Neural crest cell (in vitro differentiated cells): ENCODE measurements at places on chromosomes 7 and 10. TPM values are rescaled to one million over a fixed set of nuclear protein-coding genes. Genes with fewer than 3 reads are reported as not detected.
A peak's percentile ranks its signal among the peaks of the same experiment; 100 is the strongest.

DNA sequence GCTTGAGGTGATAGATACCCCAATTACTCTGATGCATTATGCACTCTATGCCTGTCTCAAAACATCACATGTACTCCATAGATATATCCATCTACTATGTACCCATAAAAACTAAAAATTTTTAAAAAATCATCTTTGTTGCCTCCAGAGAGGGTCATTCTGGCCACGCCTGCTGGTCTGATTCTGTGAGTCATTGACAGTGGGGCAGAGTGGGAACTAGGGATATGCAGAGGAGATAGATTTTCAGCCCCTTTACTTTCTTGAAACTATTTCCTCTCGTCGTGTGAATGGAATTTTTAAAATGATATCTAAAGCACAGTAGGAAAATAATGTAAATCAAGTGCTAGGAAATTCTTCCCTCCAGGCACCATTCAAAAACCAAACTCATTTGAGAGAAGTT is 715.0 kb upstream of the NRP1 start:
- H3K36me3 ChIP-seq: peaks cover 6% of the 10 kb centered on the region
- no peak overlapping the region for H3K27ac ChIP-seq
- H3K4me3 ChIP-seq: no peak overlapping the region
- DNase-seq: no peak
- H3K4me1 ChIP-seq: peaks cover 23% of the 10 kb centered on the region

TMEM273 gene
- 0.37 TPM in 1 of 2 replicates, not detected in the other for total RNA-seq

- H3K27me3 ChIP-seq: no peaks in the 10 kb centered on the region
- no peak for DNase-seq
- H3K4me3 ChIP-seq: no peak overlapping the region
- H3K27ac ChIP-seq: no peak overlapping the region
- no peaks in the 10 kb centered on the region for H3K36me3 ChIP-seq
- H3K4me1 ChIP-seq: peaks cover 7% of the 10 kb centered on the region
Observed at GRCh38 chr7:26631601-26632000, 232.8 kb downstream of the SKAP2 start.

DNA sequence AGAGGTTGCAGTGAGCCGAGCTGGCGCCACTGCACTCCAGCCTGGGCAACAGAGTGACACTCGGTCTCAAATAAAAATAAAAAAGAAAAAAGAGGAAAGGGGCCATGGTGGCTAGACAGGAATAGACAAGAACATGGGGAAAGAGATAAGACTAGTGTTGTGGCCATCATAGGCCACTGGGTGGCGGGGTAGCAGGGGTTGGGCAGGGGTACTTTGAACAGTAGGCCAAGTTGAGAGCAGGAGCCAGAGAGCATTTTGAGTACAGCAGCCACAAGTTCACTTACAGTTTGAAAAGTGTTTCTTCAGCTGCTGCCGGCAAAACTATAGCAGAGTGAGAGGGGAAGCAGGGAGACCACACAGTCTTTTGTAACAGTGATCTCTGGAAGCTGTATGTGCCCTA is 656.0 kb downstream of the CNTNAP2 start:
- no peaks in the 10 kb centered on the region for H3K36me3 ChIP-seq
- H3K27ac ChIP-seq: no peak overlapping the region
- H3K4me1 ChIP-seq: no peaks in the 10 kb centered on the region
- peak; percentile 10 for DNase-seq
- H3K4me3 ChIP-seq: no peak overlapping the region

DNA sequence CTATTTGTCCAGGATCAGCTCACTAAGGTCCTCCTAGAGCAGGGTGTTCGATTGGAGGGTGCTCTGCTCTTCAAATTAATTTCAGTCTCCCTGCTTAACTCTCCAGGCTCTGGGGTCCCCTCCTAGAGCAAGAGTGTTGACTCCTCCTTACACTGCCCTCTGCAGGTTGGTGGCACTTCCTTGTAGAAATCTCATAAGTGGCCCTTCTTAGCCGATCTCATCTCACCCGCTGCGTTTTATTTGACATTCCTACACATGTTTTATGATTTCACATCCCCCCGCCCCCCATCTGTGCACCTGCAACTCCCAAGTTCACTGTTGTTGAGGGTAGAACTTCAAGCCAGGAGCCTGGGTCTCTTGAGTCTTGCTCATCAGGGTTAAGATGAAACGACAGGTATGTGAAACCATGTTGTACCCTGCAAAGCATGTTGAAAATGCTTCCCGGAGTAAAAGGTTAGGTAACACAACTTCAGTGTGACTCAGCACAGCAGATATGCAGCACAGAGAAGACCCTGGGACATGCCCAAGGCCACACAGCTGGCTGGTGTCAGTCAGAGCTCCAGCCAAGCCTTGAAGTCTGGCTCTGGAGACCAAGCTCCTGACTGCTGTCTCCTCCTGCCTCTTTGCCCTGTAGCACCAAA is 171.2 kb downstream of the PRKAG2 start:
- H3K27ac ChIP-seq: no peak overlapping the region
- H3K4me1 ChIP-seq: peaks cover 12% of the 10 kb centered on the region
- DNase-seq: peak; percentile 31
- H3K36me3 ChIP-seq: peaks cover 5% of the 10 kb centered on the region
- H3K27me3 ChIP-seq: no peaks in the 10 kb centered on the region
- no peak overlapping the region for H3K4me3 ChIP-seq

- H3K4me1 ChIP-seq: peaks cover 9% of the 10 kb centered on the region
- no peaks in the 10 kb centered on the region for H3K27me3 ChIP-seq
- H3K4me3 ChIP-seq: no peak overlapping the region
- peaks cover 2% of the 10 kb centered on the region for H3K36me3 ChIP-seq
Observed at GRCh38 chr7:78587443-78588044, 789.0 kb downstream of the PHTF2 start.

- peaks cover 6% of the 10 kb centered on the region for H3K4me1 ChIP-seq
- no peak overlapping the region for H3K4me3 ChIP-seq
- no peaks in the 10 kb centered on the region for H3K36me3 ChIP-seq
Observed at GRCh38 chr7:139457153-139457946, 26.1 kb downstream of the KLRG2 start.

- H3K27ac ChIP-seq: no peak overlapping the region
- peaks cover 18% of the 10 kb centered on the region for H3K27me3 ChIP-seq
- no peak for DNase-seq
- H3K36me3 ChIP-seq: no peaks in the 10 kb centered on the region
- no peak overlapping the region for H3K4me3 ChIP-seq
- H3K4me1 ChIP-seq: peaks cover 5% of the 10 kb centered on the region
Observed at GRCh38 chr10:77308084-77308732, 329.4 kb downstream of the KCNMA1 start.

ACBD7 gene
- total RNA-seq: 11.8 and 12.0 TPM in 2 replicates

DLX6 gene
- total RNA-seq: 0.26 and 0.32 TPM in 2 replicates

DNA sequence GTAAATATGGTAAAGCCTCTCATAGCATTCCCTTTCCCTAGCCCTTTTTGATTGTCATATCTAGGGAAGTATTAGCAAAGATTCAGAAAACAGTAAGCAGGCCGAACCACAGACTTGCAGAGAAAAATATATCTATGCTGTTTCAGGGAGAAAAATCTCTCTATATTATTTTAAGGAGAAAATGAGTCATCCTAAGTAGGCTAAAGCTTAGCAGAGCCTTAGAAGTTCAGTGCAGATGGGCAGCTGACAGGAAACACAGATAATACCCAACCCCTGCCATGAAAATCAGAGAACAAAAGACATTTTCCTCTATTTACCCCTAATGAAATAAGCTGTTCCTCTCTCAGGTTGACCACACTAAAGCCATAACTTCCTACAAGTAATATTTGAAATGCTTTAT is 16.5 kb downstream of the C1QL3 start:
- H3K4me3 ChIP-seq: no peak overlapping the region
- H3K4me1 ChIP-seq: peaks cover 4% of the 10 kb centered on the region
- H3K27ac ChIP-seq: no peak overlapping the region
- H3K27me3 ChIP-seq: no peaks in the 10 kb centered on the region
- DNase-seq: no peak
- no peaks in the 10 kb centered on the region for H3K36me3 ChIP-seq

TSPAN15 gene
- total RNA-seq: 11.5 and 12.3 TPM in 2 replicates

SPDYE2 gene
- total RNA-seq: not detected in 2 replicates

ACTL6B gene
- 2.4 and 3.1 TPM in 2 replicates for total RNA-seq

- no peaks in the 10 kb centered on the region for H3K36me3 ChIP-seq
- no peaks in the 10 kb centered on the region for H3K27me3 ChIP-seq
Observed at GRCh38 chr10:16768702-16769101, 48.5 kb downstream of the RSU1 start.

- H3K36me3 ChIP-seq: peaks cover 13% of the 10 kb centered on the region
- no peaks in the 10 kb centered on the region for H3K27me3 ChIP-seq
- H3K27ac ChIP-seq: no peak overlapping the region
- no peak overlapping the region for H3K4me3 ChIP-seq
Observed at GRCh38 chr10:101972761-101973160, 83.2 kb downstream of the ARMH3 start.

- peaks cover 2% of the 10 kb centered on the region for H3K36me3 ChIP-seq
- peaks cover 7% of the 10 kb centered on the region for H3K27me3 ChIP-seq
- H3K4me1 ChIP-seq: peaks cover 5% of the 10 kb centered on the region
- H3K27ac ChIP-seq: no peak overlapping the region
- no peak overlapping the region for H3K4me3 ChIP-seq
Observed at GRCh38 chr7:139946533-139946932, 116.2 kb downstream of the PARP12 start.

DNA sequence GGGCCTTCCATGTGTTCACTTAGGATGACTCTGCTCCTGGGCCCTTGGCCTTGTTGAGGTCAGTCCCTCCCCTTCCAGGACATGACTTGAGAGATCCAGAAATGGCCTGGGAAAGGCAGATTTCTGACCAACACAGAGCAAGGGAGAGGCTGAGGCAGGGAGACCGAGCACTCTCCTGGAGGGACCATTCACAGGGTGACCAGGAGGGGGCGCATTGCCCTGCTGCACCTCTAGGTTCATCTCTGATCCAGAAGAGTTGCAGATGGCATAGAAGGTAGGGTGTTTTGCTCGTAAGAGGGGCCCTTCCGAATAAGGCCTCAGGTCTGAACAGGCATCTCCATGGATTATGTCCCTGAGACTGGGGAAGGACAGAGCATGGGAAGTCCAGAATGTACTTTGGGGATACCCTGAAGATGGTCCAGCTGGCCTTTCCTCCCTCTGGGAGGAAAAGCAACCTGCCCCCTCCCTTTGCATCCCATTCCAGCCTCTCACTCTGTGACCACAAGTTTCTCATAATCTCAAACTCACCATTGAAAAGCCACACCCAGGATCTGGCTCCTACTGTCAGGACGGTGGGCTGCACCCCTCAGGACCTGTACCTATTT is 6.6 kb downstream of the DMBT1 start:
- peaks cover 3% of the 10 kb centered on the region for H3K4me1 ChIP-seq
- peaks cover 49% of the 10 kb centered on the region for H3K27me3 ChIP-seq
- no peak overlapping the region for H3K27ac ChIP-seq
- H3K4me3 ChIP-seq: no peak overlapping the region

GRCh38 chr7:155348806-155349205 is 51.1 kb downstream of the INSIG1 start:
- H3K36me3 ChIP-seq: no peaks in the 10 kb centered on the region
- peaks cover 4% of the 10 kb centered on the region for H3K4me1 ChIP-seq
- peaks cover 18% of the 10 kb centered on the region for H3K27me3 ChIP-seq
- DNase-seq: no peak
- H3K4me3 ChIP-seq: no peak overlapping the region

- peak overlapping the region; percentile 71 for H3K27ac ChIP-seq
- H3K36me3 ChIP-seq: no peaks in the 10 kb centered on the region
- H3K4me1 ChIP-seq: peaks cover 31% of the 10 kb centered on the region
- DNase-seq: peak; percentile 4
Observed at GRCh38 chr7:72435366-72435765, 23.2 kb upstream of the CALN1 start.

DNA sequence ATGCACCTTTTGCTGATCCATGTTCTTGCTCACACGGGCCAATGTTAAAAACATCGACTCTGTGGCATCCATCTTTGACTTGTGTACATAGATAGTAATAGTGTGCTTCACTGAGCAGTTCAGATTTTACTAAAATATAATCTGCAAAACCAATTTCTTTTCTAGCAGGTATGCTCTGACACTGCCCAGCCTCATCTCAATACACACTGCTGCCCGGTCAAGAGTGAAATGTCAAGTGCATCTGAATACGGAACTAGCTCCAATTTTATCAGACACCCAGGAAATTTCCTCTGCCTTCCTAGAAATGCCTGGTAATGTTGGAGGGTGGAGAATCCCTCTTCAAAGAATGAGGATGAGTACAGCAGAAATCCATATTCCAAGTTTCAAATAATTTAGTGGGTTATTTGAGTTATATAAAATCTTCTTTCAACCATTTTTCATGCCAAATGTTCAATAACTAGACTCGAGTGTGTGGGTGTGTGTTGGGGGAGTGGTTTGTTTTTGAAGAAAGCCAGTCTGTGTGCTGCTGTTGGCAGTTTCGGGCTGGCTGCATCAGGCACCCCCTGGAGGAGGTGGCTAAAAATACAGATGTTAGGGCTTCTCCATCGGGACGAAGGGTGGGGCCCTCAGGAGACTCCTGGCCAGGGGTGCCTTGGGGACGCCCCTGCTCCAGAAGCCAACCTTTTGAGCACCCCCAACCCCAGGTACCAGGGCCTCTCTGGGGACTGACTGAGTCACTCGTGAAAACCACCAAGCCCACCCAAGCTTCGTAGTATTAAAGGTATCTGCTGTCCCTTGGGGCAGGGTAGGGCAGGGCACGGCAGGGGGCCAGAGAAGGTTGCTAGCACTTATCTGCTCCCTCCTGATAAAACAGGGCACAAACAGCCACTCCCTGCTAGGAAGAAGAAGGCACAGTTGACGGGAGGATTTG is 15.4 kb downstream of the CTBP2 start:
- peaks cover under 1% of the 10 kb centered on the region for H3K36me3 ChIP-seq
- H3K4me3 ChIP-seq: no peak overlapping the region
- peaks cover 62% of the 10 kb centered on the region for H3K4me1 ChIP-seq
- DNase-seq: no peak
- no peaks in the 10 kb centered on the region for H3K27me3 ChIP-seq
- no peak overlapping the region for H3K27ac ChIP-seq

EGR2 gene
- 14.2 and 14.4 TPM in 2 replicates for total RNA-seq

DNA sequence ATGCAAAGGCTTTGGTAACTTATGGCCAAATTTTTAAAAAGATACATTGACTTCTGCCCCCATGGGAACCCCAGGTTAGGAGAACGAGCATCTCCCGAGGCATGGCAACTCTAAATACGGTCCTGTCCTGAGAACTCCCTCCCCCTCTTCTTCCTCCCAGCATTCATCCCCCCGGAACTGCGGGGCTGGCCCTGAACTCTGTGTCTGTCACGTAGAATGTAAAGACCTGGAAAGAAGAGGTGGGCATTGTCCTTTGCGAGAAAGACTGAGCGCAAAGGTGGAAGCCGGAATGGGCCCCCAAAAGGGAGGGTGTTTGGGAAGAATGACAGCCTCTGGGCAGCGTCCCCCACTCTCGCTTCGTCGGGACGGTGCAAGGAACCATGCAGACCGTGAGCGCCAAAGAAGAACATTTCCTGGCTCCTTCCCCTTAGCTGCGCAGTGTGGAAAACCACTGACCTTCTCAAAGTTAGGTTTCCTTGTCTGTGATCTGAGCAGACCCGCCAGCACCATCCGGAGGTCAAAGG is 21.0 kb downstream of the SHH start:
- peaks cover 43% of the 10 kb centered on the region for H3K27me3 ChIP-seq
- H3K4me1 ChIP-seq: peaks cover 6% of the 10 kb centered on the region
- H3K4me3 ChIP-seq: peak overlapping the region; percentile 54
- no peak for DNase-seq

GRCh38 chr7:29569648-29570047 is 6.0 kb downstream of the PRR15 start:
- peaks cover 10% of the 10 kb centered on the region for H3K4me1 ChIP-seq
- H3K27ac ChIP-seq: no peak overlapping the region
- H3K4me3 ChIP-seq: no peak overlapping the region
- H3K27me3 ChIP-seq: peaks cover 45% of the 10 kb centered on the region
- H3K36me3 ChIP-seq: no peaks in the 10 kb centered on the region

OPN4 gene
- total RNA-seq: not detected in 2 replicates

TSPAN13 gene
- total RNA-seq: 36.7 and 37.3 TPM in 2 replicates
